ENCODE measurements at places on chromosomes 3 and 15. TPM values are rescaled to one million over a fixed set of nuclear protein-coding genes. Genes with fewer than 3 reads are reported as not detected.

The ITIH1 gene
- not detected for total RNA-seq

The SLC12A8 gene
- total RNA-seq, result 126 TPM

The WDR73 gene
- total RNA-seq, result 27.1 TPM

DNA sequence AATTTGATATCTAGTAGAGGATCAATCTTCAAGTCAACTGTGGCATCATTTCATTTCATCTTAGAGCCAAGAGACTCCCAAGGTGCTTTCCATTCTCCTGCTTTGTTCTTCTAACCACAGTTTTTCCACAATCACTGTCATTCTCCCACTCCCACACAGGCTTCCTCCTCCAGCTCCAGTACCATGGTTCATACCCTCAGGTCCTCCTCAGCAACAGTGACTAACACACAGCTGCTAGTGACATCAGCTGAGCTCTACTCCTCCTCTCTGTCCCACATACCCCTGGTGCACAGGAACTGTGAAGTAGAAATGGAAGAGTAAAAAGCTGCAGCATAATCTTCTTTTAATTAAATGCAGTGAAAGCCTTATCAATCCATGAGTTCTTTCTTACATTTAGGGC is 200.2 kb upstream of the DPH6 start:
- peak; percentile 8 for DNase-seq

- DNase-seq, result no peak
Observed at GRCh38 chr15:39852250-39852649, 67.8 kb downstream of the GPR176 start.

DNA sequence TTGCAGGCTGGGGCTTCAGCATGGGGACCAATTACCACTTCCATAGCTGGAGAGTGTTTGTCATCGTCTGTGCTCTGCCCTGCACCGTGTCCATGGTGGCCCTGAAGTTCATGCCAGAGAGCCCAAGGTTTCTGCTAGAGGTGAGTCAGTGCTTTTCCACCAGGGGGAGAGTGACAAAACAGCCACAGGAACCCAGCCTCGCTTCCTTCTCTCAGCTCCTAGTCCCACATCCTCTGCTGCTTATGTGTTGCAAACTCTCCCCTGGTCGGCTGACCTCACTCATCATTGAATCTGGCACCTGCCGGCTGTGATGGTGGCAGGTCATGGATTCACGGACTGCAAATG is 158.3 kb downstream of the SV2B start:
- peak; percentile 30 for DNase-seq

DNA sequence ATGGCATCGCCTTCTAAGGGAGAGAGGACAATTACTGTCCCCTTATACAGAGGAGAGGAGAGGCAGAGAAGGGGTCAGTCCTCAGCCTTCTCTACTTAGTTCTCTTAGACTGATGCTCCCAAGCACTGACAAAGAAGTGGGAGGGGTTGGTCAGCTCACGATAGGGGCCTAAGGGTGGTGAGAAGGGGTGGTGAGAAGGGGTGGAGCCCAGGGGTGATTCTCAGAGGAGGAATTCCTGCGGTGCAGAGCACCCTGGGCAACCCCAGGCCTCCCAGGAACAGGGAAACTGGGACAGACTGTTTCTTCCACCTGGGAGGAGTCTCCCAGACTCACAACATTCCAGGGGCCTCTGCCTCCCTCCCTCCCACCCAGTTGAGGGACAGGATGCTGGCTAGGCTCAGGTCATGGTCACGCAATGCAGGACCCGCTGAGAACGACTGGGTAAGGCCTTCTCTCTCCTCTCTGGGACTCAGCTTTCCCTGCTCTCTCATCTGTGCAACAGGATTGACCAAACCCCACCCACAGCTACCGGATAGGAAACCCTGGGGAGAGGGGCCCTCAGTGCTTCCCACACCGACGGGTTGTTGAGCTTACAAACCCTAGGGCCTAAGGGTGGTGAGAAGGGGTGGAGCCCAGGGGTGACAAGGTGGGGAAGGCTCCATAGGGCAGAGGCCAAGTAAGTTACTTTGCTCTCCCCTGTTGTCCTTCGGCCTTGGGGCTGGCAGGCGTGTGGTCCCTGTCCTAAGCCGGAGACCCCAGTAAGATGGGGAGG is 1.5 kb downstream of the TPRA1 start:
- peak; percentile 69 for DNase-seq

DNA sequence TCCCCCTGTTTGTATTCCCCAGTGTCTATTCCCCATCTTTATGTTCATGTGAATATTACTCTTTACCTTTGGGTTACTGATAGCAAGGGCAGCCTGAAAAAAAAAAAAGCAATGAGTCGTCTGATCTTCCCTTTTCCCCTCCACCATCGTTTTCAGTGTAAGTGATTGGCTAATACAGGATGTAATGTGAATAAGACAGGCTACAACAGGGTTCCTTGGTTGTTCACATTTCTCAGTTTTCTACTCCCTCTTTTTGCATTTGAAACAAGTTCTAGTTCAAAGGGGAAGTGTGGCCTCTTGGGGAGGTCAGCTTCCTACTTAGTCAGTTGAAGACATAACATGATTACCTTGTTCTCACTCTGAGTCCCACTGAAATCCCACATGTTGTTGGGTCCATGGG is 278.0 kb upstream of the TRIM42 start:
- DNase-seq, result no peak

GRCh38 chr3:106692624-106693023 is 684.6 kb upstream of the CCDC54 start:
- DNase-seq, result no peak

DNA sequence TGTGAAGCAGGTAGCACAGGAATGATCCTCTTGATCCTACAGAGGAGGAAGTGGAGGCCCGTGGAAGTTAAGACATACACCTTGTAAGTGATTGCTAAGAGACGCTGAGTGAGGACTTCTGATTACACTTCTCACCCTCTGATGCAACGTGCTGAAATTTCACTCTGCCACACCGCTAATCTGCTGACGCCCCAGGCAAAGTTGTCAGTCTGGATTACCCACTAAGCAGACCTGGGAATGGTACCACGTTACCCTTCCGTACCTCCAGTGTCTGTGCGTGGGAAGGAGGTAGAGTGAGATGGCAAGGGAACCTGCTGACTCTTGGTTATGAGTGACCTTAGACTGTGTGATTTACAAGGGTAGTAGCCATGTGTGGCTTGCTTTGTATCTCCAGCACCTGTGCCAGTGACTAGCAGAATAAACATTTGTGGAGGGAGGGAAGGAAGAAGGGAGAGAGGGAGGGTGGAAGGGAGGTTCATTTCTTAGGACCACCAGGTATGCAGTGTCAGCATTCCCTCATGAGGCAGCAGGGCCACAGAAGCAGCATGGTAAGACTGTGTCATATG is 115.0 kb downstream of the ALDH1A2 start:
- peak; percentile 9 for DNase-seq

GRCh38 chr3:197083486-197083885 is 53.9 kb upstream of the MELTF start:
- peak; percentile 8 for DNase-seq

DNA sequence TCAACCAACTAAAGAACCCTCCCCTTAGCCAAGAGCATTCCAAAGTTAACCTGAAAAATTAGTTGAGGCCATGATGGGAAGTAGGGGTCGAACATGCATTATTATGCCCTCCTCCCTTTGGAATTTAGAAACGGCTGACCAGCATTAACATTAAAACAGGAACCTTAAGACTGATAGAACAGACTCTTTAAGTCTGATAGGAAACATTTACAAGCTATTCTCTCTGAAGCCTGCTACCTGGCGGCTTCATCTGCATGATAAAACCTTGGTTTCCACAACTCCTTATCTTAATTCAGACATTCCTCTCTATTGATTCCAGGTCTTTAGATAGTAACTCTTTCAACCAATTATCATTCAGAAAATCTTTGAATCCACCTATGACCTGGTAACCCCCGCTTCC is 331.0 kb downstream of the CGGBP1 start:
- no peak for DNase-seq

- DNase-seq, result no peak
Observed at GRCh38 chr3:78668302-78668701, 1099.5 kb downstream of the ROBO1 start.

DNA sequence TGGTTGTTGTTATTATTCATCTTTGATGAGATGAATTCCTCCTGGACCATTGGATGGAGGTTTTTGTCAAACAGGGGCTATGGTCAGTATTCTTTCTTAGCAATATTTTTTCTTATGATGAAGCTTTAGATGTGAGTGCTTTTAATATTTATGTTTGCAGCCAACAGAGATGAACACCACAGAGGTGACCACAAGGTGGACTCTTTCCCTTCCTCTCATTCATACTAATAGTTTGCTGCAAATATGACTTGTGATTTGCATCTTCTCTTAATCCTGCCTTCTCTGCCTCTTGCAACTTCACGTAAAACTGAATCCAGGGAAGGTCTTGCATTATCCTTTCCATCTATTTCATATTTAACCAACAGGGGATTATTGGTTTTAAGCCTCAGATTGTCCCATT is 473.1 kb upstream of the UBE2E2 start:
- DNase-seq, result no peak

DNA sequence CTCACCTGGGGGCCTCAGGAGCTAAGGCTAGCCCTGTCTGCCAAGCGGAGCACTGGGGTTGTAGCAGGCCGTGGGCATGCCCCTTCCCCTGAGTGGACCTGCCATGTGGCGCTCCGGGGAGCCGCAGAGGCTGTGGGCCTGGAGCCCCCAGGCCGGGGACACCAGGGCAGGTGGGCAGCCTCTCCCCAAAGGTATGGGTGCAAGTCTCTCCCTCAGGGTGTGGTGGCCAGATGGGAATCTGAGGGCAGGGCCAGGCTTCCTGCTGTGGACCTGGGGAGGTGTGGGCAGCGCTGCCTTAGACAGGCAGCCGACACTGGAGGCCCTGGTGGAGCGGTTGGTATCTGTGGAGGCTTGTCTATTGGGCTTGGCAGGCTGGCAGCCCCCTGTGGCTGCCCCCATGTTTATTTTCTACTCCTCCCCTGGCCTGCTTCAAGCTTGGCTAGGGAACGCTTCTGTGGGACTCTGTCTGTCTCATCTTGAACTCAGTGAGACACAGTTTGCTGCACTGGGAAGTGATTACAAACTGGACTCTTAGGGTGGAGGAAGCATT is 5.9 kb downstream of the ACVR2B start:
- no peak for DNase-seq

All from H4 (cell line).